ENCODE measurements at places on chromosomes 5 and 9.

GRCh38 chr5:58898006-58898405 is 315.1 kb downstream of the RAB3C start:
- DNase-seq = no peak

DNA sequence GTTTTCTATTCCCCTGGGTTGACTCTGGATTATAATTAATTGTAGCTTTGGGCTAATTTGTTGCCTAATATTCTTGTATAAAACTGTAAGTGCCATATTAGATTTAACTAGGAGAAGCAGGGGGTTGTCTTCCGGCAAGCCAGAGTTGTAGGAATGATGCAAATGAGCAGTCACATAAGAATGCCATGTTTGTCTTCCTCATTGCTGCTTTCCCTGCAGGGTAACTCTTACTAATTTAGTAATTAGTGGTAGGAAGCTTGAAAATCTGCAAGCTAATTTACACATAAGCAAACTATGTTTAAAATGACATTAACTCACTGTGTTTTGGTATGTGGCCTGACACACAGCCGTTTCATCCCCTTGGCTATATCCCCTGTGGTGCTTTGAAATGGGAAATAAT is 527.8 kb downstream of the KCTD16 start:
- no peak for DNase-seq

DNA sequence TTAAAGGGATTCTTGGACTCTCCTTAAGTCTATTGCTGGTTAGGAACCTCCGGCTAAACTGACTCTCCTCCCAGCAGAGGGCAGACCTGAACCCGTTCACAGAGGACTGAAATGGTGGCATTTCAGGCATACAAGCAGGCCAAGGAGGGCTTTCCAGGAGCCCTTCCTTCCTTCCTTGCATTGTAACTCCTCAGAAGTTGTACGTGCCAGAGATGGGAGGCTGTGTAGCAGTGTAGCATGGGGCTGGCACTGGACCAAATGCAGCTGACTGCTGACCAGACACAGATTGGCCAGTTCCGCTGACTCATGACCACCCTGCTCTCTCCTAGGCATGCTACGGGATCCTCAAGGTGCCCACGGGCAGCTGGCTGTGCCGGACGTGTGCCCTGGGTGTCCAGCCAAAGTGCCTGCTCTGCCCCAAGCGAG is 36.4 kb downstream of the JADE2 start:
- DNase-seq = no peak

- DNase-seq = no peak
Observed at GRCh38 chr9:68508547-68508946, 32.1 kb downstream of the TMEM252 start.

DNA sequence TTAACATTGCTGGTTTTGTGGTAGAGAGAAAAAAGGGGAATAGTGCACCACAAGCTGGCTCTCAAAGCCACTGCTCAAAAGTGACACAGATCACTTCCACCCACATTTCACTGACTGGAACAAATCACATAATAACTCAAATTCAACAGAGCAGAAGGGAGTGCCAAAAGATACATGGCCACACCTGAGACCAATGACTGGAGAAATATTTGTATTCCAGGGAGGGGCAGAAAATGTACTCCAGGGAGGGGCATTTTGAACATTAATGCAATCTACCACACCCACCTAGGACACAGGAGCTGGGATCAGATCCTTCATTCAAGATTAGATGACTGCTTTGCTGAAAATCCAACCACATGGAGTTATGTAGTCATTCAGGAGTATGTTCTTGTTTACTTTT is 44.8 kb upstream of the ALDOB start:
- DNase-seq = no peak

All from stimulated activated CD4-positive, alpha-beta T cell treated with anti-CD3 and anti-CD28 coated beads, Interleukin-12 subunit alpha, Interleukin-12 subunit beta, amount 100 ng/mL, for 48 hours (primary cell).